Kidney capillary endothelial cell (primary cell): ENCODE measurements at places on chromosomes 7 and 10.

DNA sequence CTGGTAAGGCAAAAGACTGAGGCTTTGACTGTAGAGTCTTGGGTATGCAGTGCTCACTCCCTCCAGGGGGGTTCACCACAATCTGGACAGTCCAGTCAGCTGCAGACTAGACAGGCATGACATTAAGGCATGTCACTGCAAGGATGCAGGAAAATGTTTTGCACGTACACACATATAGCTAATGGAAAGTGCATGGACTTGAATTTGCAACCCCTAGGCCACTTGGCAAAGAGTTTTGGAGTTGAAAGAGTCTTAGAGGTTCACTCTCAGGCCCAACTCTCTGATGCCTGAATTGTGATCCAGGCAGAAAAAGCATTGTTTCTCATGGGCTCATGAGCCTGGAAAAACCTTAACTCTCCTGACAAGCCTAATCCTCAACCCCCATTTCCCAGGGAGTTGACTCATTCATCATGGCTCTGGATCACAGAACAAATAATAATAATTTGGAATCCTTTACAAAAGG is 51.9 kb downstream of the LAMB4 start:
- DNase-seq: no peak

- DNase-seq: peak; percentile 94
Measured at GRCh38 chr10:17075533-17076359, 53.9 kb downstream of the CUBN start.

GRCh38 chr10:92590623-92591549 is 2.0 kb upstream of the KIF11 start:
- DNase-seq: peak; percentile 27

DNA sequence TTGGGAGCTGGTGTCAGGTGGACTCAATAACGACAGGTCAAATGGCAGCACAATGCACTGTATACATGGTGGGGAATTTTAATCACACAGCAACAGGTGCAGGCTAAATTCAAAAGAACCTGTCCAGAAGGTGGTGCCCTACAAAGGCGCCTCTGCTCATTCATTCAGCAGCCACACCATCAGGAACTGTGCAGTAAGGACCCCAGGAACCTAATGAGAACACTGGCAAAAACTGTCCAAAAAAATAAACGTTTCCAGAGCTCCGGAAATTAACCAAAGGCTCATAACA is 21.9 kb upstream of the CRYGN start:
- no peak for DNase-seq

DNA sequence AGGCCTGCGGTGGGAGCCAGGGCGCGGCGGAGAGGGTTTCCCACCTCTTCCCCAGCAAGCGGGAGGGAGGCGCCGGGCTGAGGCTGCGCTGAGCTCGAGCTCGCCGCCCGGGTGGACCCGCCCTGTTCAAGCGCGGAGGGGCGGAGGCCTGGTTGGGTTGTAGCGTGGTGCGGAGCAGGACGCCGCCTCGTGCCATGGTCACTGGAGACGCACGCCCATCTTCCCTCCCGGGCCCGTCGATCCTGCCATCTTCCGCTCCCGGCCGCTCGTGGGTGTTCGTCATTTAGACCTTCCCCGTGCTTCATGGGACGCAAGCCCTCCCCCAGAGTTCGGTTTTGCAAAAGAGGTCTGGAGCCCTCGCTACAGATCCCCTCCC is 9.3 kb upstream of the EN2 start:
- no peak for DNase-seq

- DNase-seq: no peak
Measured at GRCh38 chr10:86265236-86265894, 101.2 kb downstream of the GRID1 start.

- no peak for DNase-seq
Measured at GRCh38 chr7:127988751-127989150, 42.5 kb downstream of the LRRC4 start.

GRCh38 chr10:124674768-124675222 is 69.4 kb downstream of the FAM53B start:
- DNase-seq: no peak

- no peak for DNase-seq
Measured at GRCh38 chr10:32104622-32105509, 48.6 kb upstream of the KIF5B start.
